ENCODE measurements at places on chromosomes 4 and X. TPM values are rescaled to one million over a fixed set of nuclear protein-coding genes. Genes with fewer than 3 reads are reported as not detected.

DNA sequence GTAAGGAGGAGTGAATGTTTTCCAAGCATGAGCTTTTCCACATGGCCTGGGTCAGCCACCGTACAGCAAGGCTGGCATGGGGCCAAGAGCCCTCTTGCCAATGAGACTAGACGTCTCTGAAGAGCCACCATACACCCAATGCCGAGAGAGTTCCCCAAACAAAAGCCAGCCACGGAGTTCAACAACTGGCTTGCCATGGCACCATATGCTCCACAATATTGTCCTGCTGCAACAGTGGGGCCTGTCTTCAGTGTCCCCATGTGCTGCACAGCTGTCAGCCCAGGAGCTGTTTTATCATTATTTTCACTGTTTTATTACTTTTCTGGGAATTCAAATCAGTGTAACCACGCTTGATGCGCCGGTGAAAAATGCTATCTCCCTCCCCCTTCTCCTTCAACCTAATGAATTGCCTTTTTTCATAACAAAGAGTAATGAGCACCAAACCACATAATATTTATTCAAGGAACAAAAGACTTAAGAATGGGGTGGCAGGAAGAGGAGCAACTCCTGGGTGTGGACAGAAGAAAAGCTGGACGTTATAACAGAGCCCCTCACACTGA is 18.4 kb downstream of the MAML3 start:
- no peak for DNase-seq

DNA sequence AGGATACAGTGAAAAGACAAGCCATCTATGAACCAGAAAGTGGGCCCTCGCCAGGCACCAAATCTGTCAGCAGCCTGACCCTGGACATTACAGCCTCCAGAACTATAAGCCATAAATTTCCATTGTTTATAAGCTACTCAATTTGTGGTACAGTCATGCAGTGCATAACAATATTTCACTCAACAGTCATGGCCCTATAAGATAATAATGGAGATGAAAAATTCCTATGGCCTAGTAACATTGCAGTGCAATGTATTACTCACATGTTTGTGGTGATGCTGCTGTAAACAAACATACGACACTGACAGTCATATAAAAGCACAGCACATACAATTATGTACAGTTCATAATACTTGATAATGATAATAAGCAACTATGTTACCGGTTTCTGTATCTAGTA is 17.1 kb upstream of the TLR1 start:
- DNase-seq, result no peak

The POU3F4 gene
- not detected for total RNA-seq

- no peak for DNase-seq
Observed at GRCh38 chr4:14835288-14835687, 167.0 kb upstream of the CPEB2 start.

DNA sequence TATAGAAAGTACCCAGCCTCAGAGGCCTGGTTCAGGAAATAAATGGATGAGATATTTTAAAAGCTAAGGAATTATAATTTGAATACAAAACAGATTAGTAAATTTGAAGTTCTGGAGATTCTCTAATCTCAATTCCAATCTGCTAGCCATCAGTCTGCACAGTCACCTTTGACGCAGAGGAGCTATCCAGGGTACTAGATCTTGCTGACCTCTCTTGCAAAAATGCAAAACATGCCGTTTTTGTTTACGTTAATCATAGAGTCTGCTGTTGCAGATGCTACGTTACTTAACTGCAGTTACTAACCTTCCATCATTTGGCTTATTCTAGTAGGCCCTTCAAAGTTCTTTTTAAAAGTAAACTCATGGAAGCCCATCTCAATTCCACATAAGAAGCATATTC is 10.4 kb downstream of the CCSER1 start:
- no peak for DNase-seq

All from CD8-positive, alpha-beta memory T cell (primary cell).